Putamen (tissue), 1 donor: ENCODE measurements at places on chromosomes 3 and 15.
A peak's percentile ranks its signal among the peaks of the same experiment; 100 is the strongest.

DNA sequence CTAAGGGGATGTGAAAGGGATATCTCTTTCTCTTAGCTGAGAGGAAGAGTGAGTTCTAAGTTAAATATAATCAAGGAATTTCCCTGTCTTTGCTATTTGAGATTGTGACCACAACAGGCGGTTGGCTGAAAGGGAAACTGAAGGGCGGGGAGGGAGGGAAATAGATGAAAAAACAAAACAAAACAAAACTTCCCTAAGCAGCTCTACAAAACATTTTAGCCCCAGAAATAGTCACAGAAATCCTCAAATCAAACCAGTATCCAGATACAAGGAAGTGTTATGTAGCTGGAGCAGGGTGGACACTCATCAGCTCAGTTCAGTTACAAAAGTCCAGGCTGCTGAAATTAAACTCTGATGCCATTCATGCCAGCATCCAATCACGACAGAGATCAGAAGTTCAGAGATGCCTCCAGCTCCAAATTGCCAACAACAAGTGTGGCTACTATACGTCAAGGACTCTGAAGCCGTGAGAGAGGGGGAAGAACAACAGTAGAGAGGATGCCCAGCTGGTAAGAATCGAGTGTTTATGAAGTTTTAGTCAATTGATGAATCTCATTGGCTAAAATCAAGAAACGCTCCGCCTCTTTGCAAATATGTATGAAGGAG, 319 bp upstream of the TP63 start:
- DNase-seq, result no peak

GRCh38 chr3:158337110-158337509, 227.2 kb downstream of the RSRC1 start:
- DNase-seq, result no peak

DNA sequence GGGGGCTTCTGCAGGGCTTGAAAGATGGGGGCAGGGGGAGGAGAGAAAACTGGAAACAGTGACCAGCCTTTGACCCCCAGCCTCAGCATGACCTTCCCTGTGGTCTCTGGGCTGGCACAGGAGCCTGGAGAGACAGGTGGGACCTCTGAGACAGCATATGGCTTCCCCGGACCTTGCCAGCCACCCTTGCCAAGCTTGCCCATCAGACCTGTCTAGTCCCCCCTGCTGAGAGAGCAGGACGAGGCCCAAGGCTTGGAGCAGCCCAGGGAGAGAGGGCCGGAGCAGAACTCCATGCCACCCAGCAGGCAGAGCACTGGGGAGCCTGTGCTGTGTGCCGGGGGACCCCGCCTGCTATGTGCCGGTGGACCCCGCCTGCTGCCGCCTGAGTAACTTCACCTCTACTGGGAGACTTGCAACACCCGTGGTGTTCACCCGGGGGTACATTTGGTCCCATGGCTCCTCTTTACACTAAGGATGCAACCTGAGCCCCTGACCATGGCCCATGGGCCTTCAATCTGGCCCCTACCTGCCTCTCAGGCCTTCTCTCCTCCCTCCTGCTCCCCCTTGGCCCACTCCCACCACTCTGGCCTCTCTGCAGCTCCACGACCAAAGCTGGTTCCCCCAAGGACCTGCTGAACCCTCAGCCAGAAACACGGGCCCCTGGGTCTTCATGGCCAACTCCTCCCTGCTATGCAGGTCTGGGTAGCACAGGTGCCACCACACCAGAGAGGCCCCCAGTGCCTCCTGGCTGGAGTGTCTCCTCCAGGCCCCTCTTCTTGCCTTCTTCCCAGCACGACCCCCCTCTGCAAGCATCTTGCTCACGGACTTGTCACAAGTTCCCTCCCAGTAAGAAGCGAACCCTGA, 21.1 kb upstream of the SLC41A3 start:
- DNase-seq, result no peak

GRCh38 chr3:2477620-2478019, 379.0 kb downstream of the CNTN4 start:
- no peak for DNase-seq

GRCh38 chr3:140731440-140732119, 53.7 kb downstream of the TRIM42 start:
- no peak for DNase-seq

GRCh38 chr3:128273109-128273840, 120.0 kb downstream of the EEFSEC start:
- DNase-seq, result no peak

DNA sequence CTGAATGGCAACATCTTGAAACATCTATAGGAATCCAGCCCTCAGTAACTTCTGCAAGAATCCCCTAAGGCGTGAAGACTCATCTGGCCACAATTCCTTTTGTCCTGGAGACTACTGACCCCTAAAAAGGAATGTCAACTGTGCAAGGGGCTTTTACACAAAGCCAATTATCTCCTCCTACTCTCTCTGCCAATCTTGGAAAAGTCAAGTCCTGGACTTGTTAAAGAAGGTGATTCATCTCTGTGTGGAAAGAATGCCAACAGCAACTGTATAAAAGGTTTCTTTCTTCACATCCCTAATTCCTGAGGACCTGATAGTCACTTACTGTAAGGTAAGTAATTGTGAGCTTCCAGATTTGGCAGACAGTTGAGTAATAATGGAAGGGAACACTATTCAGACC, 22.3 kb downstream of the THRB start:
- DNase-seq, result no peak

DNA sequence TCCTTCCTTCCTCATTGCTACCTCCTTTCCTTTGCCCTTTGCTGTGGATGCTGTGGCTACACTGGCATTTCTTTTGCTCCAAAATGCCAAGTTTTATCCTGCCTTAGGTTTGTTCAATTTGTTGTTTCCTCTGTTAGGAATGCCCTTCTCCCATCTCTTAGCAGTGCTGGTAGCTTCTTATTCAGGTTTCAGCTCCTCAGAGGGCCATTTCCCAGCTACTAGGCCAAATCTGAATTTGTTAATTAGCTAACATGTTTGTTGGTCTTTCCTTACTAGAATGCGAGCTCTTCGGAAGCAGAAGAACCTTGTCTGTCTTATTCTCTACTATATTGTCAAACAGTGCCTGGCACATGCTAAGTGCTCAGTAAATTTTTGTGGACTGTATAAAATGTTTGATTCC, 11.0 kb downstream of the MAPK6 start:
- no peak for DNase-seq

DNA sequence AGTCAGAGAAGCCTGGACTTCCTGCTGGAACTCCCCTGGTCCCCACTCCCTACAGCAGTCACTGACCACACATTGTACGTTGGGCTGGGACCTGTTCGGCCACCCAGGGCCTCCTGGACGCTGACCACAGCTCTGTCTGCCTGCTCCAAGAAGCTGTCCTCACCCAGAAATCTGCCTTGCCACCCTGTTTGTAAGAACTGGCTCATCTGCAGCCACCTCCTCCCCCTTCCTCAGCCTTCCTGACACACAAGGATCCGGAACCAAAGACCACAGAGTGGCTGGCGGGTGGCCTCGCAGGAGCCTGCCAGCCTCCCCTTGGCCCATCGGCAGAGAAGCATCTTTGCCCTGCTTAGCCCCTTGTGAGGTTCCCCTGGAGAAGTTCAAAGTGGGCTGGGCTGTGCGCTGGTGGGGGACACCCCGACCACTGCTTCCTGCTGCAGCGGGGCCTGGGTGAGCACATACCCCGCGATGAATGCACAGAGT, 91.9 kb downstream of the PCSK6 start:
- DNase-seq, result no peak

DNA sequence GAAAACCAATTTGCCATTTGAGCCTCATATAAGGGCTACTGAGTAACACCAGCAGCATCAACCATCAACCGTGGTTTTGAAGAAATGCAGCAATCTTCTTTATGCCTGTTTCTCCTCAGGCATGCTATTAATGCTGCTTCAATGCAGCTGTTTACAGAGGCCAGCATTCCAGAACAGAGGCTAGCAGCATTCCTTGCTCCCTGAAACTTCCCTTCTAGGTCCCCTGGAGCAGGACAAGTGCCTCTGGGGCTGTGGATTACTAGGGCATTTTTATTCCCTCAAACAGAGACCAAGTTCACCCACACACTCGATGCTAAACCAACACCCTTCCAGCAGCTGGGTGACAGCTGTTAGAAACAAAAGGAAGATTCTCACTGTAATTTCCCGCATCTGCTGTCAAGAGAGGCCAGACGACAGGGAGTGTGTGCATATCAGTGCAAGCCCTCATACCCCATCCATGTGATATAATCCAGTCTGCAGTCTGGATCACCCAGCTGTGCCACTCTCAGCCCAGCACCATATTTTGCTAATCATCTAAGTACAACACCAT, 57.5 kb downstream of the HOMER2 start:
- DNase-seq, result peak; percentile 7

- no peak for DNase-seq
Measured at GRCh38 chr3:152043620-152044019, 170.2 kb downstream of the SUCNR1 start.

DNA sequence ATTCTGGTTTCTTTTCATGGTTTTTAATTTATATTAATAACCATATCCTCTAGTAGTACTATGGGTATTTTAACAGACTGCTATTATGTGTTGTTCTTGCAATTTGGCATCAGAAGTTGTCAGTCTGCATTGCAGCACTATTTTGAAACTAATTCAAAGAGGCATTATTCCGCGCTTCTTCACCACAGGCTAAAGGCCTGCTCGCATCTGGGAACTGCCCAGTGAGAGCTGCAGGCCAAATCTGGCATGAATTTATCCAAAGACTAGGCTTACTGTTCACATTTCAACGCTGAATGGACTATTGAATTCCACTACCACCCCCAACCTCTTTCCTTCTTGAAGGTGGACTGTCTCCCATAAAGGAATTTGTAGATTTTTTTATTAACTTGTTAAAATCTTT, 310.4 kb upstream of the NR2F2 start:
- DNase-seq, result peak; percentile 68

DNA sequence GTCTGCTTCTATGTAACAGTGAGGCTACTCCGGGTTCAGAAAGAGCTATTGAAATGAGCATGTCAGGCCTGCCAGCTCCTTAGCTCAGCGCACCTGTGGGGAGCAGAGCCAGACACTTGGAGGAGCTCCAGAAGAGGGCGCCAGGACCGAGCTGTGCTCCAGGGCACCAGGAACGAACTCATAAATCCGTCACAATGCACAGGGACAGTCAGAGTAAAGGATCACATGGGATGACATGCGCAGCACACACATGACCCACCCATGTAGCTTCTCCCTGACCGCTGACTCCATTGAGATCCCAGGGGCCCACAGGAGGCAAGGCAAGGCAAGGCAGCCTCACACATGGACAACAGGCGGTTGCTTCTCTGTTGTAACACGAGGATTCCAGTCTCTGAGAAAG, 26.0 kb upstream of the GNB5 start:
- no peak for DNase-seq

DNA sequence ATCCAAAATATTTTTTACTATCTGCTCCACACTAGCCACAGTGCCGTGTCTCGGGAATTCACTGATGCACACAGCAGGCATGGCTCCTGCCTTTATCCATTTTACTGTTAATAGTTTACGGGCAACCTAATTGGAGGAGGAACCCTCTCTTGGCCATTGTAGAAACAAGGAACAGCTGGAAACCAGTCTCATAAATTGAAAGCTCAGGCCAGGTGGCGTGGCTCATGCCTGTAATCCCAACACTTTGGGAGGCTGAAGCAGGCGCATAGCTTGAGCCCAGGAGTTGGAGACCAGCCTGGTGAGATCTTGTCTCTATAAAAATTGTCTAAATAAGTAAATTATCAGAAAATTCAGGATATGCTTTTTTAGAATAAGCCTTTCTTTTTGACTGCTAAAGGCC, 39.0 kb downstream of the IL5RA start:
- DNase-seq, result no peak

GRCh38 chr3:153142961-153143360, 19.1 kb upstream of the RAP2B start:
- no peak for DNase-seq
